ENCODE measurements at places on chromosomes 16 and 17.

GRCh38 chr16:87996962-87997880, 46.0 kb downstream of the BANP start:
- no peak for DNase-seq

DNA sequence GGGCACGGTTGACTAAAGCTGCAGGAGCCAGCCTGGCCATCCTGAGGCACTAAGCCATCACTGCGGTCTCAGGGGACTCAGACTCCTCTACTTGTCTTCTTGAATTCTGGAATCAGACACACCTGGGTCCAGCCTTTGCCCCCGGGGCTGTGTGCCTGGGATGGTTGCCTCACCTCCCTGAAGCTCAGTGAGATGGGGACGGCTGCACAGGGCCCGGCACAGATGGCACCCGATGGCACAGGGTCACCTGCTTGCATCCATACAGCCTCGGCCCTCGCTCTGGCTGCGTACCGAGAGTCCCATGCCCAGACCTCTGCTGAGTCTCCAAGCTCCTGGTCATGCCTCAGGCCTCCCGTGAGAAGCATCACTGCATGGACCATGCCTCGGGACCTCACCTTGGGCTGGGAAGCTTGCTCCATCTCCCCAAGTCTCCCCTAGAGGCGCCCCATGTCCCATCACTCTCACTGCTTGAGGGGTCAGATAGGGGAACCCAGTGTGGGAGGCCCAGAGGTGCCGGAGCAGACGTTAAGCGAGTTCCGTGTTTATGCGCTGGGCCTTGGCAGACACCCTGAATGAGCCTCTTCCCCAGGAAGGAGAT, 316.3 kb downstream of the SEC14L1 start:
- no peak for DNase-seq

- DNase-seq, result peak; percentile 69
These were observed 1.8 kb upstream of the HELZ start for GRCh38 chr17:67246653-67247415.

DNA sequence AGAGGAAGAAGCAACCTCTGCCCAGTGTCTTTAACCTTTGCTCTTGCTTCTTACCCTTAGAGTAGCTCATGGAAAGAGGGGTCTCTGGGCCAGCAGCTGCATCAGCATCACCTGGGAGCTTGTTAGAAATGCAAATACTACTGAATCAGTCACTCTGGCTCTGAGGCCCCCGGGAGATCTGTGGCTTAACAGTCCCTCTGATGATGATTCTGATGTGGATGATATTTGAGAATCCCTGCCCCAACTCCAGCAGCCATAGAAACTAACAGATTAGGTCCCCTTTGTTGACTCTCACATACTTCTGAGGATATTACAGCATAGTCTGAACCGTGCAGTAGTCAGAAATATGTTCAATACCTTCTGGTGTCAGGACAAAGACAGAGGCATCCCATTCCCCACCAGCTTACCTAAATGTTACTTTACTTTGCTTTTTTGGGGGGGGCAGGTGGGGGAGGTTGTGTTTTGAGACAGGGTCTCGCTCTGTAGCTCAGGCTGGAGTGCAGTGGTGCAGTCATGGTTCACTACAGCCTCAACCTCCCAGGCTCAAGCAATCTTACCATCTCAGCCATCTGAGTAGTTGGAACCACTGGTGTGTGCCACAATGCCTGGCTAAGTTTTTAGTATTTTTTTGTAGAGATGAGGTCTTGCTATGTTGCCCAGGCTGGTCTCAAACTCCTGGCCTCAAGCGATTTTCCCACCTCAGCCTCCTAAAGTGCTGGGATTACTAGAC, 220.1 kb downstream of the CCDC182 start:
- DNase-seq, result no peak

GRCh38 chr17:78300962-78301820, 58.7 kb downstream of the SOCS3 start:
- DNase-seq, result no peak

DNA sequence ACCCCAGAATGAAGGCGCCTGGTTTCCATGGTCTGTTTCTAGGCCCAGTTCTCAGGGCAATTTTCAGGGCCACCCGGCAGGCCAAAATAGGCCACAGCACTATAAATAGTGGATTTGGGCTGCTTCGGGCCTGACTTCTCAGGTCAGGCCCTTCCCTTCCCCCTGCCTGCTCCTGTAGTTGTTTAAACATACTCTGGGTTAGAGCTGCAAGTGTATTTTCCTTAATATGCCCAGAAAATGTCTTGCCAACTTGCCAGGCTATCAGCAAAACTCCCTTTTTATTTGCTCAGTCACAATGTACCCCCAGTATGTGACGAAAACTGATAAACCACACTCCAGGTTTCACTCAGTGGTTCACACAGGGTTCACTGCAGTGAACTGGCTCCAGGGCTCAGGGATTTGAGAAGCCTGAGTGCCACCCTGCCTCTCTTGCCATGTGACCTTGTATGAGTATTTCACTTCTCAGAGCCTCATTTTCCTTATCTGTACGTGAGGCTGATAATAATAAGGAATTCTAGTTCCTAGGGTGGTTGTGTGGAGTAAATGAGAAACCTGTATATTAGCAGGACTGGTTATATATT, 76.5 kb downstream of the GPRC5B start:
- DNase-seq, result no peak

DNA sequence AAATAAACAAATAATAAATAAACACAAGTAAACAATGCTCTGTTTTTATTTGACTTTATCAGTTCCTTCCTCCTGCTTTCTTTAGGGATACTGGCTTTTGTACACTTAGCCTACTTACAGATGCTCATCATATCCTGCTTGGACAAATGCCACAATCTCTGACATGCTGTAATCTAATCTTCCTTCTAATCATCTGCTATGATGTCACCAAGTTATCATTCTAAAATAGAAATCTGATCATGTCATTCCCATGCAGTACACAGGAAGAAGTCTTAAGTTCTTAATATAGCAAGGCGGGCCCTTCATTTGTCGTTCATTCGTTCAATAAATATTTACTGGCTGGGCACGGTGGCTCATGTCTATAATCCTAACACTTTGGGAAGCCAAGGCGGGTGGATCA, 9.1 kb upstream of the UBB start:
- no peak for DNase-seq

- DNase-seq, result no peak
These were observed 4.8 kb downstream of the GAA start for GRCh38 chr17:80106176-80106575.

DNA sequence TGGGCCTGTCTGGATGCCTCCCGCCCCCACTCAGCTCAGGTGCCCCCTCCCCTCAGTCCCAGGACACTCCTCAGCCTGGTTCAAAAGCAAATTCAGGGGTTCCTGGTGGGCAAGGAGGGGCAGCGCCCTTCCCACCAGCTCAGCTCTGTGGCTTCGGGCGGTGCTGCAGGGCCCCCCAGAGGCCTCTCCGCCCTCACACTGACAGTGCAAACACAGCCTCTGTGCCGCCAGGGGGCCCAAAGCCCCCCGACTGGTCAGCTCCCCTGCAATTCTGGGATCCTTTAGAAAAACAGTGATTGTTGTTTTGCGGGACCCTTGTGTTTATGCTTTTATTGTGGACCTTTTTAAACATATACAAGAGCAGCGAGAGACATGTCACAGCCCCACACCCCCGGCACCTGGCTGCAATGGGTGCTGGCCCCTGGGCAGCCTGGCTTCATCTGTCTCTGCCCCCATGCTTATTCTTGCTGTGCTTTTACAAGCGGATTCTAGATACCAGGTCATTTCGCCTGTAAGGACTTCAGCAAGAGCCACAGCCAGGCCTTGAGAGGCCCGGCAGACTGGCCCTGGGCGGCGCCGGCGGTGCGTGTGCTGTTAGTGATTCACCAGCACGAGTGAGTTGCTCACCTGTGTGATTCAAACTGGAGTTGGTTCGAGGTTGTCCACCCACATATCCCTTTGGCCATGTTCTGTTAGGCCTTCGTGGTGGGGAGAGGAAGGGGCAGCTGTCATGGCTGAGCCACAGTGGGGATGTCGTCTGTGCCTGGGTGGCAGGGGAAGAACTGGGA, 21.2 kb downstream of the ZNF469 start:
- DNase-seq, result no peak

GRCh38 chr17:61128661-61129115, 271.0 kb upstream of the TBX2 start:
- DNase-seq, result no peak

DNA sequence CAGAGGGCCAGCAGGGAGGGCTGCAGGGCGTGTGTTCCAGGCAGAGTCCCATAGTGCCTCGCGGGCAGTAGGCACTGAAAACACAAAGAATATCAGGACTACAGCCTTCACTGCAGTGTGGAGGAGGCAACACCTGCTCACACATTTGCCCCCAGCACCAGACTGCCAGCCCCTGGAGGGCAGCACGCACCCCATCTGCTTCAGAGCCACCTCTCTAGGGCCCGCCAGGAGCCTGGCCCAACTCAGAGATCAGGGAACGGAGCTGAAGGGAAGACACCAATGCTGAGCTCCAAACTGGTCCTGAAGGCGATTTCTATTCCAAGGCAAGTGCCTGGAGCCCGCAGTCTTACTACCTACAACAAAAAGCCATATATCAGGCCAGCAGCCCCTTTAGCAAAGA, 130.3 kb downstream of the ZNF423 start:
- no peak for DNase-seq

GRCh38 chr16:72397876-72398275, 225.9 kb upstream of the PMFBP1 start:
- no peak for DNase-seq

DNA sequence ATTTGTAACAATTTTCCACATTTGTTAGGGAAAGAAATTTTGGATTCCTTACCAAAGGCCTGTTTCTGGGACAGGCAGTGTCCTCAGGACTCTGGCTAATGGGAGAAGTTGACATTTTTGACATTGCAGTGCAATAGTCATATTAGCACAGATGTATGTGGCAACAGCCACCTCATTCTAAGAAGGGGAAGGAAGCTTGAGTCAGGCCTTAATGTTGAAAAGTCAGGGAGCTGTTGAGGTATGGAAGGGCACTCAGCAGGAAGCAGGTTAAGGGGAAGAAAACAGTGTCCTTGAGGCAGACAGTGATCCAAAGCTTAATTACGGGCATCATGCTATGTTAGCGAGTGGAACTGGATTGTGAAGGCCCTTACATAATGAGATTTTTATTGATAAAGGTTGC, 20.9 kb downstream of the AKTIP start:
- DNase-seq, result no peak

DNA sequence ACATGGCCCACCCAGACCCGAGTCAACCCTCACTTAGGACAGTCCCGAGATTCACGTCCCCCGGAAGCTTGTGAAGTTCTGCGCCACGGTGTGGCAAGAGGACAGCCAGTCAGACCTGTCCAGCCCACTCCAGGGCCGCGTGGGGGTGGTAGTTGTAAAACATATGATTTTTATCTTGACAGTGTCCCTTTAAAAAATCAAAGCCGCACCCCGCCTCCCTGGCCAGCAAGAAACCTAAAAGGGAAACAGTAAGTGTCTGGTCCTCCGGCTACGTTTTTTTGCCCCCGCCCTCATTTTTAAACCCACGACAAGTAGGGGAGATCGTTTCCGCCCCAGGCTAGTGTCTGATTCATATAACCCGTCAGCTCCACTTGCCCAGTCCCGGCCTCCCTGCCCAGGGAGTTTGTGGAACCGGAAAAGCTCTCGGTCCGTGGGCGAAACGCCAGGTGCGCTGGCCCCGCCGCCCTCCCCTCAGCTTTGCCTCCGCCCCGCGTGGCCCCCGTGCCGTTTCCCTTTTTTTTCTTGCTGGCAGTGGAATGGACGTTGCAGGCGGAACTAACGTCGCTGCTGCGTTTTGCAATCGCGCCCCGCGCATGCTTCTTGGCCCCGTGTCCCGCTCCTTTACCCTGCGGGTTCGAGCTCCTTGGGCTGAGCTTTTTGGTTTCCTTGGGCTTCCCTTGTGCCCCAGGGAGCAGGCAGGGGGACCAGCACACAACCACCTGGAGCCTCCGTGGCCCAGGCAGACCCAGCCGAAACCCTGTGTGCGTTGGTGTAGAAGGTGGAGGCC, 13.3 kb upstream of the NUDT16L1 start:
- peak; percentile 31 for DNase-seq

- DNase-seq, result no peak
These were observed 32.8 kb upstream of the HAS3 start for GRCh38 chr16:69072640-69072974.

- no peak for DNase-seq
These were observed 8.4 kb upstream of the CRYBA1 start for GRCh38 chr17:29238133-29238850.

- DNase-seq, result no peak
These were observed 41.8 kb downstream of the TNRC6A start for GRCh38 chr16:24771132-24771778.

DNA sequence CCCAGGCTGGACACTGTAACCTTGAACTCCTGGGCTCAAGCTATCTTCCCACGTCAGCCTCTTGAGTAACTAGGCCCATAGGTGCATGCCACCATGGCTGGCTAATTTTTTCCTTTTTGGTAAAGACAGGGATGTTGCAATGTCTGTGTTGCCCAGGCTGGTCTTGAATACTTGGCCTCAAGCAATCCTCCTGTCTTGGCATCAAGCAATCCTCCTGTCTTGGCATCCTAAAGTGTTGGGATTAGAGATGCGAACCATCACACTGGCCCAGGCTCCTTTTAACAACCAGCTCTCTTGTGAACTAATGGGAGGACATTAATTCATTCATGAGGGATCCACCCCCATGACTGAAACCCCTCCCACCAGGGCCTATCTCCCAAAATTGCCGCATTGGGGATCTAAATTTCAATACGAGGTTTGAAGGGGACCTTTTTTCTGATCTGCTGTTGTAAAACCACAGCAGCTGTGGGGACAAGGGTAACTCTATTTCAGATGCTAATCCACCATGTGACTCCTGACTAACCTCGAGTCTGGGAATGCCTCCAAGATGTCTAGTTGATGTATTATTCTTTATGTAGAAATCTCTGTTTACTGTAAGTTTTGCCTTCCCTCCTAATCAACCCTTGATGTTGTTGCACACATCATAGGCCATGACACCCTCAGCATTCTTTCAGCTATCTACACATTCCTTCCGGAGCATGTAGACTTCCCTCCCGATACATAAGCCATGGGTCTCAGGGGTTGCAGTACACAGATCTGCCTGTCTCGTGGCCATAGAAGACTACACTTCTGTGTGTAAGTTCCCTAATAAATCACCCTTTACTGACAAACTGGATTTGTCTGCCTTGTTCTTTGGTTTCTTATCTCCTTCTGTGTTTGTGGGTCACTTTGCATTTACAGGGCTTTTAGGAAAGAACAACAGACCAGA, 37.6 kb downstream of the RNF112 start:
- DNase-seq, result peak; percentile 44

DNA sequence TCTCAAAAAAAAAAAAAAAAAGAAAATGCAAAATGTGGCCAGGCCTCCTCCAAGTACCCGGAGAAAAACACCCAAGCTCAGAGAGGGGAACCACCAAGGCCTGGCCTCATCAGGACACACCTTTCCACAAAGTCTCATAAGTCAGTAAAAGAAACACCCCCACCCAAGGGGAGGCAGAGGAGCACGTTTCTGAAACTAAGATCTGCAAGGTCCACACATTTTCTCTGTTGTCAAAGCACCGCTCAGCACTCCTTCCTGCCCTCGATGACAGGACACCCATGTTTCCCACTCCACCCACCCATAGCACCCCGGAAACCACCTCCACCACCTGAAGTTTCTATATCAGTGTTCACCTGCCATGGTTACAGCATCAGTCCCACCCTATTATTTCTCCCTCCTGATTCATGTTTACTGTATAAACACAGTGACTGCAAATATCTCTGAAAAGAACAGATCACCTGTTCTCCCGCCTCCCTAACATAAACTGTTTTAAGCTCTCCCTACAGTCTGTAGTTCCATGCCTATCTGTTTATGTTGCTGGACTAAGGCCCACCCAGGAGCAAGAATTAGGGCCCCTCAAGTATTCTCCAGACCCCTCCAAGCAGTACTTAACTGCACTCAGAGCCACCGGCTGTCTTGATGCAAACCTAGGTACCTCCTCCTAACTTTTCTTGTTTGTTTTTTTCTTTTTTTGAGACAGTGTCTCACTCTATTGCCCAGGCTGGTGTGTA, 2.0 kb downstream of the CORO7 start:
- DNase-seq, result no peak

- DNase-seq, result no peak
These were observed 27.9 kb downstream of the GABARAPL2 start for GRCh38 chr16:75593825-75594820.
